ENCODE measurements at places on chromosomes 7 and 10.

- DNase-seq: no peak
These were observed 61.7 kb upstream of the ECHDC3 start for GRCh38 chr10:11680496-11680895.

GRCh38 chr7:132270517-132270916 is 305.8 kb downstream of the PLXNA4 start:
- no peak for DNase-seq

DNA sequence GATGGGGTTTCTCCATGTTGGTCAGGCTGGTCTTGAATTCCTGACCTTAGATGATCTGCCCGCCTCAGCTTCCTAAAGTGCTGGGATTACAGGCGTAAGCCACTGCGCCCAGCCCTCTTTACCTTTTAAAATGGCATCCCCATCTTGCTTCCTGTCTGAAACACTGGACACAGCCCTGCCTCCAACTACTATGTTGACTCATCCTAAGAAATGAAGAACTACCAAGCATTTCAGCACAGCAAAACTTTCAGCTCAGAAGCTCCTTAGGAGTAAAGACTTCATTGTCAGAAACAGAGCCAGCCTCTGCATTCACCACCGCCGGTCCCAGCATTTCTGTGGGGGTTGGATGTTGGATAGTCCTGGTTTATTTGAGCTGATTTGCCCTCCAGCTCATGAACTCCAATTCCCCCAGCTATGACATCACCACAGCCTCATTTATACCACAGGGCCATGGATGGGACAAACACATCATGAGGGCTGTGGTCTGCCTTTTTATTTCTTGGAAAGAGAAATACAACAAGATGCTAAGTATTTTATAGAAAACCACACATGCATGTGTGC is 123.5 kb downstream of the ADCY1 start:
- DNase-seq: no peak

DNA sequence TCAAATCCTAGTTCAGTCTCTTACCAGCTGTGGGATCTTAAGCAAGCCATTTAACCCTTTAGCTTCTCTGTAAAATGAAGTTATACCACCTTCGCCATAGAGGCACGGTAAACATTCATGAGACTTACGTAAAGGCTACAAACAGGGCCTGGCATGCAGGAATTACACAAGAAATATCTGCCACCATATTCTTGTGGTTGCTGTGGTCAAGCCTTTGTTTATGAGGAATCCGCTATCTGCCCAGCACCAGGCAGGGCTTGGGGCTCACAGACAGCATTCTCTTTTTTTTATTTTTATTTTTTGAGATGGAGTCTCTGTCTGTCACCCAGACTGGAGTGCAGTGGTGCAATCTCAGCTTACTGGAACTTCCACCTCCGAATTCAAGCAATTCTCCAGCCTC is 9.9 kb downstream of the AIFM2 start:
- no peak for DNase-seq

DNA sequence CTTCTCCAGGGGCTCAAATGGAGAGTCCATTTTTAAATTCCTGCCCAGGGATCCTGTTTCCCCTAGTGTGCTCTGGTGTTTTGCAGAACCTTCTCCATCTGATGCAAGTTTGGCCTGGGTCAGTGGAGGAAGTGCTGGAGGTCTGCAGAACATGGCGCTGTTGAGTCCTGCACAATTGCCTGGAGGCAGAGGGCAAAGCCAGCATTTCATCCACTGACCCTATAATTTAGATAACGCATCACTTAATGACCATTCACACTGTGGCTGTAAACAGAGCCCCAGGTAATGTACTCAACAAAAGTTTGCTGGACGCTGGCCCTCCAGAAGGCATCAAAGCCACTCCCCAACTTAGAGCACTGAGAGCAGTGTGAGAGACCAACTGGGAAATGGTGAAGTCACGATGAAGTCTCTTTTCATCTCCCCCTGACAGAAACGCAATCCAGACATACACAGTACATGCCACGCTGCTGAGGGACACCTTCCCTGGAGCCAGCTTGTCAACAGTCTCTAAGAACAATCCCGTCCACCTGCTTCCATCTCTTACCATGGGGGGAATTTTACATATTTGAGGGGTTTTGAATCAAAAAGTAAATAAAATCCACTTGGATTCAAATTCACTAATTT is 13.4 kb downstream of the C10orf71 start:
- no peak for DNase-seq

- no peak for DNase-seq
These were observed 61.3 kb downstream of the CACNA2D1 start for GRCh38 chr7:82382276-82382675.

- DNase-seq: peak; percentile 12
These were observed 1.6 kb downstream of the FAM24A start for GRCh38 chr10:122911889-122912484.

DNA sequence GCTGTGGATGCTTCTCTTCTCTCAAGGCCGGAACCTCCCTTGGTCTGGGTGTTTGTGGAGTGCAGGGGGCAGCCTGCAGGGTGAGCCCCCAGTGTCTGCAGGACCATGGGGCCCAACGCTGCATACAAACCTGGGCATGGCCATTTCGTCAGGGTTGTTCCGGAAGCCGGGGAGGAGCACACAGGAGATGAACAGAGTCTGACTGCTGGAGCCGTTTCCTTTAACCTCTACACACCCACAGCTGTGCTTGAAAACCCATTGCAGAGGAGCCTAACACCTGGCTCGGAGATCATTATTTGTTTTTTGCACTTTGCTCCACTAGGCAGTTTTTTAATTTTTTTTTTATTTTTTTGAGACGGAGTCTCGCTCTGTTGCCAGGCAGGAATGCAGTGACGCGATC is 167.6 kb upstream of the INSYN2A start:
- DNase-seq: no peak

DNA sequence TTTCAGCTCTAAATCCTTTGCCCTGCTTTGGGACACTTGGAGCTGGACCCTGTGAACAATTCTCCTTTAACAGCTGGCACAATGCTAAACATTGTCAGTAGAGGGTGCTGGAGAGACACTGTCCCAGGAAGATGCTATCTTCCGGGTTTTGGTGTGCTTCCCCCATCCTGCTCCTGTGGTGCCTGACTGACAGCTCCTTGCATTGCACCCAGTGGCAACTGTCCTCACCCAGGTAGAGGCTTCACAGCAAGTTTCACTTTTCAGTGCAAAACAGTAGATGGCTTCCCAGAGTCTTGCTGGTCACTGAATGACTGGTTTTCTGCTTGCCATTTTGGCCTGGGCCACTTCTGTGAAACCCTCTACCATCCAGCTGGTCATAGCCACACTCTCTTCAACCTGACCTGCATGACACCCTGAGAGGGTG is 77.3 kb downstream of the CDC14C start:
- DNase-seq: no peak

- DNase-seq: no peak
These were observed 265.6 kb downstream of the GFRA1 start for GRCh38 chr10:116007256-116007891.
